ENCODE measurements at places on chromosomes 11 and 22.

- DNase-seq, result no peak
Observed at GRCh38 chr11:105368711-105369110, 229.1 kb upstream of the CARD18 start.

DNA sequence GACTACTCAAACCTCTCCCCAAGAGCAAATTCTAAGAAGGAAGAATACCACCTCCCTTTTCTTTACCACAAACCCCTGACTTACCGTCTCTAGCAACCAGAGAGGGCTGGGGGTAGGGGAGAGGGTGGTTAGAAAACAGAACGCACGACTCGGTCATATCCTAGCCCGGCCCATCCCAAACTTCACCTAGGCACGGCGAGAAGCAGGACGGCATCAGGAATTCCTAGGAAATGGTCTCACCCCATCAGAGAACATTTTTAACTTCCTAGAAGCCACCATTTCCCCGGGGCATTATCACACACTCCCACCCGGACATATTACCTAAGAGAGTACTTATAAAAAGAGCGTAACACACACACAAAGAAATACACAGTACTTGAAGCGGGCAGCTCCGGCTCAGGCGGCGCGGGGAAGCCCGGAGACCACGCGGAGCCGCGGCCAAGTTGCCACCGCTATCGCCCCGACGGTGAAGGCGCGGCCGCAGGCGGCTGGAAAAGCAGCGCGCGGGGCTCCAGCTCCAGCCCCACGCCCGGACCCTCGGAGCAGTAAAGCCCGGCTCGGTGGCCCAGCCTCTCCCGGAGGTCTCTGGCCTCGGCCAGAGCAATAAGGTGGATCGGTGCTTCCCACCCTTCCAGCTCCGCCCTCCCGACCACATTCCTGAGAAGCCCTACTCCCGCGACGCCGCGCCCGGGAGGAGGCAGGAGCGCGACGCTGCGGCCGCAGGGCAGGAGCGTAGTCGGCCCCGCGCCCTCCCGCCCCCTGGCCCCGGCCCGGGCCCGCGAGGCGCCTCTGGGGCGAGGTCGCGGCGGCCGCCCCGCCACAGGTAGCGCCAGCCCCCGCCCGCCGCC lies 878 bp downstream of the RRAS2 start:
- DNase-seq, result no peak

DNA sequence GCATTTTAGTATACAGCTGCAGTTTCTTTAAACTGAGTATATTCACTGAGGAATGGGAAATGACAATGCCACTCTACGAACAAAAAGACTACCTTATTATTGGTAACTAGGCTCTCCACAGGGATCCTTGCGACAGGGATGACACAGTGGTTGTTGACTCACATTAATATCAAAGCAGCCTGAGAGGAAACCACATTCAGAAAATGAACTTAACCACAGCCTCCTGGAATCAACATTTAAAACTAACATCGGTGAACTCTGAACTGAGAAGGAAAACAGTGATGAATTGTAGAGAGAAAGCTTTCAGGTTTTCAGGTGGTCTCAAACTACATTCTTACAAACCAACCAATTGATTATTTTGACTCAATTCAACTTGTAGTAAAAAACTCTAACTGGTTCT lies 90.3 kb upstream of the MTMR2 start:
- DNase-seq, result no peak

- DNase-seq, result no peak
Observed at GRCh38 chr11:121996574-121996973, 119.4 kb downstream of the BLID start.

- DNase-seq, result no peak
Observed at GRCh38 chr11:34907934-34908593, 8.1 kb downstream of the APIP start.

- DNase-seq, result no peak
Observed at GRCh38 chr11:91124363-91124762, 901.5 kb upstream of the CHORDC1 start.

Data from fibroblast of skin of left biceps (primary cell).